Uterus (tissue), 4 donors: ENCODE measurements at places on chromosomes 12 and 14. TPM values are rescaled to one million over a fixed set of nuclear protein-coding genes. Genes with fewer than 3 reads are reported as not detected.

DNA sequence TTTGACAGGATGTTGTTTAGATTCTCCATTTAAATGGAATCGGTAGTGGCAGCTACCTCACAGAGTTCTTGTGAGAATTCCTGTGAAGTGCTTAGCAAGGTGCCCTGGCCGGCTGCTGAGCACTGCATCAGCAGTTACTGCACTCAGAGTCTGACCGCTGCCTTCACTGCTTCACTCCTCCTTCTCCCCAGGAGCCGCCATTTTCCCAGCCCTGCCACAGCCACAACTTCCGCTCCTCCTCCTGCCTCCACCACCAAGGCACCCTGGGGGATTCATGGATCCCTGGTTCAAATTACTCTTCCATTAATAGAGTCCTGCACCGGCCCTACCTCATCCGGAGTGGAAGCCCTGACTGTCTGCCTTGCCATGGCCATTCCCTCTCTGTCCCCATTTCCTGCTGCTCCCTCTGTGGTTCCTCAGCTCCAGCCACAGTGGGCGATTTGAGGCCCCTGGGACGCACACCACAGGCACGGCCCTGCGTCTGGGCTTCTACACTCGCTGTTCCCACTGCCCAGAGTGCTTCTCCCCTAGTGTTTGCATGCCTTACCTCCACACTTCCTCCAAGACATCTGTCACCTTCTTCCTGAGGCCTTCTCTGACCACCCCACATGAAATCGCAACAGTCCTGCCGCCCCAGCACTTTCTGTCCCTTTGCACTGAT, 210.3 kb downstream of the IPO8 start:
- H3K36me3 ChIP-seq: no peaks in the 10 kb centered on the region
- H3K4me3 ChIP-seq: no peak overlapping the region
- no peak overlapping the region for H3K27ac ChIP-seq
- no peaks in the 10 kb centered on the region for H3K27me3 ChIP-seq
- no peaks in the 10 kb centered on the region for H3K4me1 ChIP-seq
- DNase-seq: no peak

- H3K27ac ChIP-seq: no peak overlapping the region
- no peaks in the 10 kb centered on the region for H3K27me3 ChIP-seq
- no peaks in the 10 kb centered on the region for H3K4me1 ChIP-seq
- no peak overlapping the region for H3K4me3 ChIP-seq
- no peak for DNase-seq
Observed at GRCh38 chr12:112822056-112822455, 30.5 kb downstream of the RPH3A start.

DNA sequence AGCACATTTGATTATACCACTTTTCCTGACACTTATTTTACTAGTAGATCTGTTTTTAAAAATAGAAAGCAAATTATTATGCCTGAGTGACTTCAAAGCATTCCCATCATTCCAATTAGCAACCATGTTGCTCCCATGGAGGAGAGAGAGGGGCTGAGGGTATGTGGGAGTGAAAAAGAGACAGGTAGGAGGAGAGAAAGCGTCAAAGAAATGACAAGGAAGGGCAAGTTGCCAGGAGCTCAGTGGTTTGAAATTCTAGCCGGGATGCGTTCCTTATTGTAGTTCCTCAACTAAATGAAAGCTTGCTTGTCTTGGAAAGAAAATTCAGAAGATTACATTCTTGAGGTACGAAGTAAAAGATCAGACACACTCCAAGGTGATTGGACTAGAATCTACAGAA, 92.4 kb upstream of the PKP2 start:
- no peaks in the 10 kb centered on the region for H3K27me3 ChIP-seq
- H3K4me3 ChIP-seq: no peak overlapping the region
- H3K36me3 ChIP-seq: no peaks in the 10 kb centered on the region
- no peak for DNase-seq
- H3K4me1 ChIP-seq: no peaks in the 10 kb centered on the region
- H3K27ac ChIP-seq: no peak overlapping the region

DNA sequence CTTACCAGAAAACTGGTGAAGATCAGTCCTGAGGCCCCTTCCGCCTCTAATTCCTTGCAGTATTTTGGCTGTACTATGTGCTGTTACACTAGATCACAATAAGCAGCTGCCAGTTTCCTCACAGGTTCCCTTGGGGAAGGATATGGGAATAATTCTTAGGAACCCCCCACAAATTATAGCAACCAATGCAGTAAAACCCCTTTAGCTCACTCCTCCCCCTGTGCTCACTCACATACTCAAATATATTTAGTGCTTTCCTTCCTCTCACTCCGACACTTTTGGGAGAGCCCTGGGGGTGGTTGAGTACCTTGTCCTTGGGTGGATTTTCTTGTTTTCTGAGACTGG, 162.7 kb downstream of the ETV6 start:
- peak overlapping the region; percentile 11 for H3K4me3 ChIP-seq
- H3K27me3 ChIP-seq: no peaks in the 10 kb centered on the region
- peak overlapping the region; percentile 79 for H3K27ac ChIP-seq
- H3K4me1 ChIP-seq: no peaks in the 10 kb centered on the region

DNA sequence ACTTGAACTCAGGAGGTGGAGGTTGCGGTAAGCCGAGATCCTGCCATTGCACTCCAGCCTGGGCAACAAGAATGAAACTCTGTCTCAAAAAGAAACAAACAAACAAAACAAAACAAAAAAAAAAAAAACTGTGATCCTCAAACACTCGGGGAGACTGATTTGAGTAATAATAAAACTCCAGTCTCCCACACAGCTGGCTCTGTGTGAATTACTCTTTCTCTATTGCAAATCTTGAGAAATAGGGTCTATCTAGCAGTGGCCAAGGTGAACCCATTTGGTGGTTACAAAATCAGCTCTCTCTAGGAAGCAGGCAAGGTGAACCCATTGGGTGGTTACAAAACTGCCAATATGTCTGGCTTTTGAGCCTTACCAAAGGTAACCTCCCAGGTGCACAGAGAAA, 6.0 kb upstream of the ACOT6 start:
- H3K4me3 ChIP-seq: no peak overlapping the region
- H3K4me1 ChIP-seq: no peaks in the 10 kb centered on the region
- H3K27me3 ChIP-seq: no peaks in the 10 kb centered on the region

GRCh38 chr14:74552623-74553022, 59.1 kb downstream of the ISCA2 start:
- H3K36me3 ChIP-seq: no peaks in the 10 kb centered on the region
- DNase-seq: peak; percentile 58
- no peak overlapping the region for H3K4me3 ChIP-seq
- H3K4me1 ChIP-seq: no peaks in the 10 kb centered on the region

TAS2R19 gene
- total RNA-seq: 32.1 TPM

DNA sequence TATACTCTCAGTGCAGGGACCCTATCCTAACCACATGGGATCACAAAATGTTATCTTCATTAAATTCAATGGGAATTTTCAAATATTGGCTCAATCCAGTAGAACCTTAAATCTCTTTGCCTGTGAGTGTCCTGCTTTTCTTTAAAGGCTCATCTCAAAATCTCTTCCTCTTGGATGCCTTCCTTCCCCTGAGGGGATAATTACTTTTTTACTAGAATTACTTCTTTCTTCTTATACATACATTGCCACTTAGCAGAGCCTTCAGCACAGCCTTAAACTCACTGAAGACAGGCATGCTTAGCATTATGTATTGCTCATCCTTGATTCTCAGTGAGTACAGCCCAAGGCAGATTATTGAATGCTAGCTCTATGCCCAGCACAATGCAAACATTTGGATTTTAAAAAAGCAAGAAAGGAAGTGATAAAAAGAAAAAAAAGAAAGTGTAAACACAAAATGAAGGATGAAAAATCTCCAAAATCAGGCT, 1918.0 kb upstream of the FLRT2 start:
- no peak overlapping the region for H3K4me3 ChIP-seq
- no peak for DNase-seq
- H3K36me3 ChIP-seq: no peaks in the 10 kb centered on the region
- no peaks in the 10 kb centered on the region for H3K4me1 ChIP-seq
- no peak overlapping the region for H3K27ac ChIP-seq

GALNT6 gene
- 1.3 TPM for total RNA-seq
